ENCODE measurements at places on chromosomes 16 and 17. TPM values are rescaled to one million over a fixed set of nuclear protein-coding genes. Genes with fewer than 3 reads are reported as not detected.
A peak's percentile ranks its signal among the peaks of the same experiment; 100 is the strongest.

GRCh38 chr17:39114723-39115122 is 36.7 kb downstream of the PLXDC1 start:
- H3K27ac ChIP-seq, result no peak overlapping the region
- H3K27me3 ChIP-seq, result no peaks in the 10 kb centered on the region

- no peaks in the 10 kb centered on the region for H3K27me3 ChIP-seq
- no peaks in the 10 kb centered on the region for H3K4me1 ChIP-seq
- H3K36me3 ChIP-seq, result no peaks in the 10 kb centered on the region
- no peak overlapping the region for H3K27ac ChIP-seq
These were observed 437.7 kb downstream of the HS3ST3B1 start for GRCh38 chr17:14738652-14738988.

DNA sequence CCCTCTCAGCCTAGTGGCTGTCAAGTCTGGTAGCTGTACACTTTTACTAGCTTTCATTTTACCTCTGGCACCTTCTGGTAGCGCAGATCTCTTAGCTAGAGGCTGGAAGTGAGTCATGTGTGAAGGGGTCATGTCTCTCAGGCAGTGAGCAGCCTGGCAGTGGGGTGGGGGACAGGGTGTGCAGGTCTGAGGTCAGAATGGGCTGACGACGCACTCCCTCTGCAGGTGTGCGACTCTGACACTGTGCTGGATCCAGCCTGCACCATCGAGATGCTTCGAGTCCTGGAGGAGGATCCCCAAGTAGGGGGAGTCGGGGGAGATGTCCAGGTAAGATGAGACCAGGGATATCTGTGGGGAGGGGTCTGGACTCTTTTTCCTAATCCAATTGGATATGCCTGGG is 7.8 kb downstream of the HAS3 start:
- no peaks in the 10 kb centered on the region for H3K4me1 ChIP-seq
- H3K27ac ChIP-seq, result no peak overlapping the region
- no peak overlapping the region for H3K4me3 ChIP-seq
- H3K27me3 ChIP-seq, result no peaks in the 10 kb centered on the region
- no peaks in the 10 kb centered on the region for H3K36me3 ChIP-seq

DNA sequence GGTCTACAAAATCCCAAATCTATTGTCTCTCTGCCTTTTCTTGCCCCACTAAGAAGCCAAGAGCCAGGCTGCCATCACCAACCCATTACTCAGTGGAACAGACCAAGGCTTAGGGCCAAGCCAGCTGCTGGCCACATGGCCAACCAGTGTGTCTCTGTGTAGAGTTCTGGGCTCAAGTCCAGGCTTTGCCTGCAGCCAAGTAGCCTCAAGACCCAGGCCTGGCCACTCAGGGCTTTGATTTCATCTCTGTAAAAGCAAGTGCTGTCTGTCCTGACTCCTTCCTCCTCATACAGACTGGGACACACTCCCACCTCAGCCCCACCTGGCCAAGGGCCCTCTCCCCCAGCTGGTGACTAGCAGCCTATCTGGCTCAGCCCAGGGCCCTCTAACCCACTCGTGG is 14.6 kb downstream of the SREBF1 start:
- DNase-seq, result peak; percentile 90
- H3K27ac ChIP-seq, result peak overlapping the region; percentile 90
- H3K27me3 ChIP-seq, result no peaks in the 10 kb centered on the region
- peak overlapping the region; percentile 57 for H3K4me3 ChIP-seq

HLF gene
- 23.4 TPM for total RNA-seq

- H3K4me1 ChIP-seq, result no peaks in the 10 kb centered on the region
- H3K4me3 ChIP-seq, result no peak overlapping the region
- no peaks in the 10 kb centered on the region for H3K27me3 ChIP-seq
- no peaks in the 10 kb centered on the region for H3K36me3 ChIP-seq
These were observed 35.5 kb downstream of the DNAH17 start for GRCh38 chr17:78541488-78542206.

DNA sequence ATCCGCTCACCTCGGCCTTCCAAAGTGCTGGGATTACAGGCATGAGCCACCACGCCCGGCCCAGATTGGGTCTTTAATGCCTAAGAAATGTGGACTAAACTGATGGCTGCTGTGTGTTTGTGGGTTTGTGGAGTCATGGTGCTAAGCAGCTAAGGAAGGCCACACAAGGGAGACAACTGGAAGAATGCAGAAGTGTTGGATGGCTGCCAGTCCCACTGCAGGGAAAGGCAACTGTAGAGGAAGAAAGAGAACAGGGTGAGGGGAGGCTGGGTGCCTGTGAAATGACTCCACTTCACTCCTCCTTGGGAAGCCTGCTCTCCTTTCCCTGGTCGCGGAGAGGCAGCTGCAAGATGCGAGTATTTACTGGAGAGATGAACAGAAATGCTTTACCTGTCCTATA is 23.5 kb upstream of the SIAH1 start:
- H3K4me3 ChIP-seq, result no peak overlapping the region
- peak; percentile 53 for DNase-seq
- H3K36me3 ChIP-seq, result no peaks in the 10 kb centered on the region
- H3K27me3 ChIP-seq, result no peaks in the 10 kb centered on the region

DNA sequence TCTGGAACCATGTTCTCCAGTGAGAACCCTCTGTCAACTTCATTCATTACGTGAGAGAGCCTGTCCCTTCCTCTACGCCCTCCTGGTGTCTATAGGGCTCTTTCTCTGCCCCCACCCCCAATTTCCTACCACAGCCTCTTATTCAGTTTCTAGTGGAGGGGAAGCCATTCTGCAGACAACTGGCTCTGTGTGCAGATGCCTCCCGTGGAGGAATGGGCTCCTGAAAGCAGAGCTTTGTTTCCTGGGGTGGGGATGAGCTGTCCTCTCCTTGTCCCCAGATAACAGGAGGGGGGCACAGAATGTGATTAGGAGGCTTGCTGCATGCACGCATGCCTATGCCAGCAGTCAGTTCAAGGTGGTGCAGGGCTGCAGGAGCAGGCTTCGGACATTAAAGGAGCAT is 31.6 kb downstream of the MMP15 start:
- H3K4me3 ChIP-seq, result no peak overlapping the region
- DNase-seq, result no peak
- no peak overlapping the region for H3K27ac ChIP-seq
- H3K4me1 ChIP-seq, result peaks cover 9% of the 10 kb centered on the region
- H3K27me3 ChIP-seq, result no peaks in the 10 kb centered on the region

GRCh38 chr17:72077326-72077960 is 43.4 kb upstream of the SOX9 start:
- no peak overlapping the region for H3K27ac ChIP-seq
- no peak overlapping the region for H3K4me3 ChIP-seq
- DNase-seq, result no peak
- H3K4me1 ChIP-seq, result no peaks in the 10 kb centered on the region
- H3K27me3 ChIP-seq, result no peaks in the 10 kb centered on the region

ARL4D gene
- 26.5 TPM for total RNA-seq

LDAF1 gene
- total RNA-seq, result 54.2 TPM

PAQR4 gene
- 7.1 TPM for total RNA-seq

CTDNEP1 gene
- total RNA-seq, result 94.0 TPM

DNA sequence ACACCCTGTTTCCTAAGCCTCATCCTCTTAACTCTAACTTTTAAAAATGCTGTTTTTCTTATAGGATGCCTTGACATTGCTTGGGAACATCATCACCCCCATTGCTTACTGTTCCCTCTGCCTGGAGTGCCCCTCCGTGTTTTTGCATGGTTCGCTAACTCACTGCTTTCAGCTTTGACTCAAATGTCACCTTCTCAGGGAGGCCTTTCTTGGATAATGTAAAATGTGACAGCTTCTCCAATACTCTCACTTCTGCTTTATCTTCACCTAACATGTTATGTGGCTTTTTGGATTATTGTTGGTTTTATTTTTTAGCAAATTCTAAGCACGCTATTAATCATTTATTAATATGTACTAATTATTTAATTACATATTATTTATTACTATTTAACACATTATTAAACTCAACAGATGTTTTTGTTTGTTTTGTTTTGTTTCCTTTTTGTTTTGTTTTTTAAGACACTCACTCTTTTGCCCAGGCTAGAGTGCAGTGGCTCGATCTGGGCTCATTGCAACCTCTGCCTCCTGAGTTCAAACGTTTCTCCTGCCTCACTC is 3.8 kb downstream of the CRYM start:
- H3K4me1 ChIP-seq, result peaks cover 9% of the 10 kb centered on the region
- no peaks in the 10 kb centered on the region for H3K36me3 ChIP-seq
- no peak overlapping the region for H3K27ac ChIP-seq

Measured in testis (tissue), 5 donors.